Forelimb muscle (tissue), 1 donor: ENCODE measurements at places on chromosomes 13 and 19.

DNA sequence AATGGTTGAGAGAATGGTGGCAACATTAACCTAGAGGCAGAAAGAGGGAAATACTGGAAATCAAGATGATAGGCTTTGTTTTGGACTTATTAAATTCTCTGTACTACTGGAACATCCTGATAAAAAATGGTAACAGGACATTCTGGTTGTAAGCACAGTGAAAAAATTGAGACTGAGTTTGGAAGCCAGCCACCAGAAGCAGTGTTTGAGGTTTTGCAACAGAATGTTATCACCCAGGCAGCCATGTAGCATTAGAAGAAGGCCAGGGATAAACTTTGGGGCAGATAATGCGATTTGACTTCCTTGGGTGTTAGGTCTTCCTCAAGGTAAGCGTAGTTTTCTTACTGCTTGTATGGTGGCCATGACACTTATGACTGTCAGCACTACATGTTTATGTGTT is 307.4 kb downstream of the ATP8A2 start:
- no peak for DNase-seq

DNA sequence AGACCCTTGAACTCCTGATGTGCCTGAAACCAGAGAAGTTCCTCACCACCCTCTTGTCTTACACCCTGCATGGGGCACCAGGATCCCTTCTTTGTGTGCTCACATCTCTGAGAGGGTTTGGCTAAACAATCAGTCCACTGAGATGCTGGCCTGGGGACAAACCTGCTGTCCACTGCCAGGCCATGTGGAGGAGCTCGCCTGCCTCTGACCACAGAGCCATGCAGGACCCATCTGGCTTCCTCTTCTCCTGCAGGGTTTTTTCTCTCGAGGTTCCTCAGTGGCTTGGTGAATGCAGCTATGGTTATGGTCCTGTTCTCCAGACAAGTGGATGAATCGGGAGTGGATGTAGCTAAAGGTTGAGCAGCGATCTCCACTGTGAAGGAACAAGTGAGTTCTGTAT is 49.1 kb upstream of the MEDAG start:
- DNase-seq: no peak

- no peak for DNase-seq
Observed at GRCh38 chr13:110815471-110816204, 99.2 kb downstream of the ANKRD10 start.

DNA sequence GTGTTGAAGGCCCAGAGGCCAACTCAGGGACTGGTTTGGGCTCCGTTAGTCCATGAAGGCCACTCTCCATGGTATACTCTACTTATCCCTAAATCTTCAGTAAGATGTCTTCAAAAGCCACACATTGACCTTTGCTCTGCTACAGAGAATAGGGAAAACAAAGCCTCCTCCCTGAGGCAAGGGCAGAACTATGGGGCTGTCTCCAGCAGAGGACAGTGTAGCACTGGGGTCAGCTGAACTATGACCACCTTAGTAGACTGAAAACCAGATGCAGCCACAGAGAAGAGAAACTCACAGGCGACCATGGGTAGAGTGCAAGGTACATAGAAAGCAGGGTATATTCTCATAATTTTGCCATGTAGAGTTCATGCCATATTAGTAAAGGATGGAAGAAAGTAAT is 587.4 kb downstream of the LMO7 start:
- DNase-seq: no peak

- DNase-seq: no peak
Observed at GRCh38 chr19:1049106-1049505, 9.2 kb downstream of the ABCA7 start.

DNA sequence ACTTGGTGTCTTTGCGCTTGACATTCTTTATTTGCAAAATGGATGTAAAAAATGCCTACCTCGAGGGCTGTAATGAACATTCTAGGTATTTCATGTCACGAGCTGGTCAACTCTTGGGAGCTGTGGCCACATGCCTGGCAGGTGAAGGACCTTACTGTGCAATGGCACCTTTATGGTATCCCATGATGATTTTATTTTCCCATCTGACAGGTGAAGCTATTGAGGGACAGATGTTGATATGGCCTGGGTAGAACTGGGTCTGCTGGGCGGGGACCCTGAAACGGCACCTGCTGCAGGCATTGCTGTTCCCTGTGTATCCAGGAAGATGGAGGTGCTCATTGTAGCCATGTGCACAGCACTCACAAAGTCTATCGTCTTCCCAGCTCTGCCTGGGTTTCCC is 332.2 kb downstream of the TEX29 start:
- DNase-seq: no peak

GRCh38 chr13:58056426-58056825 is 424.9 kb downstream of the PCDH17 start:
- no peak for DNase-seq

DNA sequence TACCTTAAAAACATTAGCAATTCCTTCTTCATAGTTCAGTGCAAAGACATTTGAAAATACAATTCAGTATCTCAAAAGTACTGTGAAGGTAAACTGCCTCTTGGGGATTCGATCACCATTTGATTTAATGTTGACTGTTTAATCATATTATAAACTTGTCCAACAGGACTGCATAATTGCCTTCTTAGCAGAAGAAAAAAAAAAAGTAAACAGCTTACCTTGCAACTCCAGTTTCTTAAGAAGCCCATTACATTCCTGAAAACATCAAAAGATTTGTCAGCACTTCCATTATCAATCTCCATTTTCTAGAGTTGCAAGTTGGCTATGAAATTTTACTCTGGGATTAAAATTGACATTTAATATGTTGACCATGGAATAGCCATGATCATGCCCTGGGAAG is 1154.6 kb downstream of the OLFM4 start:
- no peak for DNase-seq

GRCh38 chr13:62433660-62434059 is 1018.0 kb upstream of the PCDH20 start:
- DNase-seq: no peak

DNA sequence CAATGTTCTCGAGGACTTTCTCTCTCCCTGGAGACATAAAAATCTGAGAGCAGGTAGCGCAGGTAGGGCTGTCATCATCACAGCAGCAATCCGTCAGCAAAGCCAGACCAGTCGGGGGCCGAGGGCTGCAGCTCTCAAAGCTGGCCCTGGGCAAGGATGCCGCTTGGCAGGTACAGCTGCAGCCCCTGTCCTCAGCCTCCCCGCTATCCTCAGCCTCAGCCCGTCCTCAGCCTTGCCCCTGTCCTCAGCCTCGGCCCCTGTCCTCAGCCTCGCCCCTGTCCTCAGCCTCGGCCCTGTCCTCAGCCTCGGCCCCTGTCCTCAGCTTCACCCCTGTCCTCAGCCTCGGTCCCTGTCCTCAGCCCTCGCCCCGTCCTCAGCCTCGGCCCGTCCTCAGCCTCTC is 10.9 kb downstream of the C13orf46 start:
- no peak for DNase-seq

- DNase-seq: no peak
Observed at GRCh38 chr19:49636233-49636932, 3.6 kb downstream of the RRAS start.

DNA sequence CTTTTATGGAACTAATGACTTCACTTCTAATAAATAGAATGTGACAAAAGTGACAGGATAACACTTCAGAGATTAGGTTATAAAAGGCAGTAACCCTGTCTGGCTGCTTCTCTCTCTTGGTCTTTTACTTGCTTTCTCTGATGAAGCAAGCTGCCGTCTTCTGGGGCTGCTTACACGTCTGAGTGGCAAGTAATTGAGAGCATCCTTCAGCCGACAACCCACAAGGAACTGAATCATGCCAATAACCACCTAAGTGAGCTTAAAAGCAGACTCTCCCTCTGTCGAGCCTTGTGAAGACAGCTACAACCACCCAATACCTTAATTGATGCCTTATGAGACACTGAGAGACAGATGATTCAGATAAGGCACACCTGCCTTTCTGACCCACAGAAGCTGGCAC is 1091.2 kb downstream of the SLITRK1 start:
- DNase-seq: no peak

- DNase-seq: no peak
Observed at GRCh38 chr19:18489627-18490184, 32.2 kb downstream of the ELL start.

DNA sequence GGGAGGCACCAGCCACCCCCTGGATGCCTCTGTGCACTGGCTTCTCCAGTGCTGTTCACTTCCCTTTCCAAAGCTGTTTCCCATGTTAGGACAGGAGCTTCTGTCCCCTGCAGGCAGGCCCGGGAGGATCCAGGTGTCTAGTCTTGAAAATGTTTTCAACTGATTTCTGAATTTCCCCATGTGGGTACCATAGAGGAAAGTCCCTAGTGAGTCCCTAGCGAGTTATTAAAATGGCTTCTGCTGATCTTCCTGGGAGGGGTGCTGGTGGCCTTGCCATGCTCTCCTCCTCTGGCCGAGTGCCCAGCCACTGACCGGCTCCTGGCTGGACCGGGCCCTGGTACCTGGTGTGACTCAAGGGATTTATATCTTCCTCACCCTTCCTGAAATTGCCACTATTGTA is 5.2 kb upstream of the ANKRD10 start:
- no peak for DNase-seq

- no peak for DNase-seq
Observed at GRCh38 chr13:73462241-73462640, 403.4 kb downstream of the KLF5 start.

DNA sequence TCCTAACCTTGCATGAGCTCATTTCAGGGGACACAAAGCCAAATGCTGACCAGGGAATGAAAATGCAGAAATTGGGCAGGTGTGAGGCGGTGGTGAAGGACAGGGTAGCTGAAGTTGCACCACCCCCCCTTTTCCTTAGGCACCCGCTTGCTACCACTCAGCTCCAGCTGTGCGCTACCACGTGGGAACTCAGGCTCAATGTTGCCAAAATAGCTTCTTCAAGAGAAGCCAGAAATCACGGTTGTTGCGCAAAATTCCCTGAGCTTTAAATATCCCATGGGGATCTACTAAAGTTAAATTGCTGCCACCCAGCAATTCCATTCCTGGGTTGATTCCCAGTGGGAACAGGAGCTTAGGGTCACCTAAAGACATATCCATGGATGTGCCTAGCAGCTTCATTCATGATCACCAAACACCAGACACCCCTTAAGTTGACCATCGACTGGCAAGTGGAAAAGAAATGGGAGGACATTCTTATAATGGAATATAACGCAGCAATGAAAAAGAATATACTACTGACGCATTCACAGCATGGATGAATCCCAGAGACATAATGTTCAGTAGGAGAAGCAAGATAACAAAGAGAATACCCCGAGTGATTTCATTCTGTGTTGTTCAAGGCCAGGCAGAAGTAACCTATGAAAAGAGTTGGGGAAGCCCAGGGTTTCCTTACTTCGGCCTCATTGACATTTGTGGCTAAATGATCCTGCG is 12.8 kb upstream of the ADGRL1 start:
- DNase-seq: no peak

DNA sequence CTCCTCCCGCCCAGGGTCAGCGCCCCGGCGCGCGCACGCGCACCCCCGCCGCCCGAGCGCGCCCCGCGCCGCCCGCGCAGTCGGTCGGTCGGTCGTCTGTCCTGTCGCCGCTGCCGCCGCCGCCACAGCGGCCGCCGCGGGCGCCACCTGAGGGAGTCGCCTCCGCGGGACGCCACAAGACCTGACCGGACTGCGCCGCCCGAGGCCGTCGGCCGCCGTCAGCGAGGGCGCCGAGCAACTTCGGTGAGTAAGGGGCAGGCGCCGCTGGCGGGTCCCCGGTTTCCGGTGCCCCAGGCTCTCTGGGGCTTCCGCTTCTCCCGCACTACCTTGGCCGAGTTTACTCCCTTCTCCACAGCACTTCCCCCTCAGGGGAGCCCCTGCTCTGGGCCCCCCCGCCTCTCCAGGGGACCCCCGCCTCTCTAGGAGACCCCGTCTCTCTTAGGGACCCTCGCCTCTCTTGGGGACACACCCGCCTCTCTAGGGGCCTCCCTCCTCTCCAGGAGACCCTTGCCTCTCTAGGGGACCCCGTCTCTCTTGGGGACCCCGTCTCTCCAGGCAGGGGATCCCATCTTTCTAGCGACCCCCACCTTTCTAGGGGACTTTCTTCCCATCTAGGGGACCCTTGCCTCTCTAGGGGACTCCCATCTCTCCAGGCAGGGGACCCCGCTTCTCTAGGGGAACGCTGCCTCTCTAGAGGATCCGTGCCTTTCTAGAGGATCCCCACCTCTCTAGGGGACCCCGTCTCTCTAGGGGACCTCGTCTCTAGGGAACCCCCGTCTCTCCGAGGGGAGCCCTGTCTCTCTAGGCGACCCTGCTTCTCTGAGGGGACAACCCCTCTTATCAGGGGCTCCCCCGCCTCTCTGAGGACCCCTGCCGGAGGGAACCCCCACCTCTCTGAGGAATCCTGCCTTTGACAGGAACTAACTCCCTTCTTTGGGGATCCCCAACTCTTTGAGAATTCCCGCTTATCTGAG is 19.3 kb upstream of the GATAD2A start:
- no peak for DNase-seq

- no peak for DNase-seq
Observed at GRCh38 chr19:55284405-55285058, 735 bp downstream of the BRSK1 start.

DNA sequence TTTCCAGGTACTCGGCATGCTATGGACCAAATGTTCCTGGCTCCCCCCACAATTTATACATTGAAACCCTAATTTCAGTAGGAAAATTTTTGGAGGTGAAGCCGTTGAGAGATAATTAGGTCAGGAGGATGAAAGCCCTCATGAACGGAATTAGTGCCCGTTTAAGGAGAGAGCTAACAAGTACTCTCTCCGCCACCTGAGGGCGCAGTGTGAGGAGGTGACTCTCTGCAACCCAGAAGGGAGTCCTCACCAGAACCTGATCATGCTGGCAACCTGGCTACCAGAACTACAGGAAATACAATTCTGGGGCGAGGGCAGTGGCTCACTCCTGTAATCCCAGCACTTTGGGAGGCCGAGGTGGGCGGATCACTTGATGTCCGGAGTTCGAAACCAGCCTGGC is 397.8 kb downstream of the SLITRK5 start:
- no peak for DNase-seq

DNA sequence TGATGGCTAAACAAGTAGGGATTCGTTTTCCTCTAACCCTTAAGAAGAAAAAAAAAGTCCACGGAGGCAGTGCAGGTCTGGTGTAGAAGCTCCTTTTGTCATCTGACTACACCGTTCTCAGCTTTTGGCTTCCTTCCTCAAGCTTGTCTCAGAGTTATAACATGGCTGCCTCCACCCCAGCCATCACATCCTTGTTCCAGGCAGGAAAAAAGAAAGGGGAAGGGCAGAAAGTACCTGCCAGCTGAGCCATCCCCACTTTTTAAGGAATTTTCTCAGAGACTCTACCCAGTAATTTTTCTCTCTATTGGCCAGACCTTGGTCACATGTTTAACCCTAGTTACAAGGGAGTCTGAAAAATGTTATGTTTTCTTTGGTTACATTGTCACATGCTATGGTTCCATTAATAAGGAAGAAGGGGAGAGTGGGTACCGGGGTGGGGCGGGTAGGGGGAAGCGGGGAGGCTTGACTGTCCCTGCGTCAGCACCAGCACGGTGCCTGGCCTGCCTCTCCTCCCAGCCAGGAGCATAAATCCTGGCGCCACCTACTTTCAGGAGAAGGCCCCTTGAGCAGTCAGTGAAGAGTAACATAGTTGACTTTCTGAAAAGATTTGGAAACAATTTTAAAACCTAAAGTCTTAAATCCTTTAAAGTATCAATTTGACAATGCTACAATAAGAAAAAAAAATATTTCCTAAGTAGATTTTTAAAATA is 11.1 kb downstream of the FAM124A start:
- DNase-seq: no peak
